ENCODE measurements at places on chromosomes 1 and 21.

DNA sequence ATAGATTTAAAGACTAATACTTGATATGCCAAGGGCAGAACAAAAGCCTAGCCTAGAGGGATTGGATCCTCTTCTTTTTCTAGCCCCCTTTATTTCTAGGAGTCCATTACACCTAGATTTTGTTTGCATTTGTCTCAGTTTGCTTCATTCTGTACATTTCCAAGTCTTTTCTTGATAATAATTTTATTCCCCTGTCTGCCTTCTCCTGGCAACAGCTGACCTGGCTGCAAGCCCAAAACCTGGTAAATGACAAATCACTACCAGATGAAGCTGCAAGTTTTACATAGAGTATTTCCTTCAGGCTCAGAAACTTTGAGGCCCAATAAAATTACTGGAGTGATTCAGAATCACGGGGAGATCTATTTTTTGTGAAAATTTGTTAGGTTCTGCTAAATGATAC, 36.5 kb upstream of the LHX8 start:
- DNase-seq = no peak

- DNase-seq = no peak
These were observed 2.3 kb upstream of the CELA2A start for GRCh38 chr1:15454256-15454655.

DNA sequence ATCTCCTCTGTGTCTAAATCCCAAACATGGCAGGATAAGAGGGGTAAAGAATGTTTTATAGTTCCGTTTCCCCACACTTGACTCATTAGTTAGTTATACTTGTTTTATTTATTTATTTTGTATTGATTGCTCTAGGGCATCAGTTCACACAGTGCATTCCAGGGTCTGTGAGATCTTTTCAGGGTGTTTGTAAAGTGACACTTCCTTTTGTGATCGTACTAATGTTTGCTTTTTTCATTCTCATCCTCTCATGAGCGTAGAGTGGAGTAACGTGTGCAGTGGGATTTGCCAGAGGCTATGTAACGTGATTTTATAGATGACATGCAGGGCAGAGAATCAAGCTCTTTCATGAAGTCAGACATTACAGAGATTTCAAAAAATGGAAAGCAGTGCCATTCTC, 103.2 kb downstream of the SCCPDH start:
- DNase-seq = no peak

GRCh38 chr1:53107570-53108322, 34.7 kb downstream of the SLC1A7 start:
- DNase-seq = no peak

DNA sequence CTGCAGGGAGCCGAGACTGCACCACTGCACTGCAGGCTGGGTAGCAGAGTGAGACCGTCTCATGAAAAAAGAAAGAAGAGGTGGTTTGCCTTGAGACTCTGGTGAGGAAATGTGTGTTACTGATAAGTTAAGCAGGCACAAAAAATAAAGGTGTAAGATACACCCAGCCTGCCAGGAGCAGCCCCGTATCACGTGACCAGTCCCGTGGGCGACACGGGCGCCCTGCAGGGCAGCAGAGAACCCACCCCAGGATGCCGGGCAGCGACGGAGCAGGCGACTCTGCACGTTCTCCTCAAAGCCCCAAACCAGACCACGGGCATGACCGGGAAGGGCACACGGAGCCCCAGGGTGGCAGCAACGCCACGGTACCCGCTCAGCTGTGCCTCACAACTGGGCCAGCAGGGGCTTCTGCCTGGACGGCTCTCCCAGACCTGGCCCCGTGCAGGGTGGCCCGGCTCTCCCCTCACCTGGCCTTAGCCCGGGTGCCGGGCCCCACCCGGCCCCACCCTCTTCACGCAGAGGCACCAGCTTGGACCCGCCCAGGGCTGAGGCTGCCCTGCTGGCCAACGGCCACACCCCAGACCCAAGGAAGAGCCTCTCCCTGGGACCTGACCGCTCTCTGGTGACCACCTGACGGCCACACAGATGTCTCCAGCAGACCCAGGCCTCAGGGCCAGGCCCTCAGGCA, 8.1 kb upstream of the TNFRSF4 start:
- no peak for DNase-seq

- no peak for DNase-seq
These were observed 17.6 kb upstream of the MAPKAPK2 start for GRCh38 chr1:206666954-206667665.

- no peak for DNase-seq
These were observed 33.8 kb downstream of the THAP3 start for GRCh38 chr1:6658359-6659060.

- DNase-seq = peak; percentile 76
These were observed 10.0 kb downstream of the SCNN1D start for GRCh38 chr1:1290238-1290731.

- no peak for DNase-seq
These were observed 188.4 kb downstream of the BACH1 start for GRCh38 chr21:29487154-29487553.

GRCh38 chr1:109539676-109540075, at the start of gene GPR61:
TSS of gene GPR61 (plus strand) at chr1:109539872. CDS start at chr1:109543023, 3,151 bp downstream.
- DNase-seq = no peak

DNA sequence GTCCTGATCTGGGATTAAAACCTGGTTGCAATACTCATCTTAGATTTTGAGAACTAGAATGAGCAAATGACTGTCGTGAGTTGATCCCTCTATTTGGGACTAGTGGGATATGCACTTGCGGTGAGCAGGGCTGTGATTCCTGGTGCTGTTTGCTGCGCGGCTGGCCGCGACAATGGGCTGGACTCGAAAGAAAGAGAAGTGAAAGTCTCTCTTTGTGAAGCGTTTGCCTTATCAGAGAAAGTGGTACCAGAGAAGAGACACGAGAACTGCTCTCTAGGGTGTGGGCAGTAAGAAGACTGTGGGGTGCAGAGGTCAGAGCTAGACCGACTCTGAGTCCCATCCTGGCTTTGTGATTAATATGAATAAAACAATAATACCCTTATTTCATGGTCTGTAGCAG, 8.6 kb downstream of the ST6GALNAC3 start:
- DNase-seq = no peak

- DNase-seq = no peak
These were observed 22.1 kb upstream of the POU2F1 start for GRCh38 chr1:167198518-167199133.

- DNase-seq = no peak
These were observed 68.3 kb upstream of the KIF26B start for GRCh38 chr1:245086389-245086969.

DNA sequence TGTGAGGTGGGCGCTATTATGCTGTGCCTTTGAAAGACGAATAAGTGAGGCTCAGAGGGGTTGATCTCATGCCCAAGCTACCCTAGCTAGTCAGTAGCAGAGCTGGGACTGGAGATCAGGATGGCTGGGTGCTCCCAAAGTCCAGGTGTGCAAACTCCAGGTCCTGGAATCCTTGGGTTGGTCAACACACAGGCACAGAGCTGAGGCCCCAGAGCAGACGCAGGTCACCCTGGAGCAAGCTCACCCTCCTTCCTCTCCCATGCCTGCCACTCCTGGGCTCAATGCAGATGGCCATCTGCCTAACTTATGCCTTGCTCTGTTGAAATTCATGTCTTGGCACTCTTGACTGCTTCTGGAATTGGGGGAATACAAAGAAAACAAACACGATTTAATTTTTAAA, 587.2 kb downstream of the PTPRU start:
- DNase-seq = no peak

DNA sequence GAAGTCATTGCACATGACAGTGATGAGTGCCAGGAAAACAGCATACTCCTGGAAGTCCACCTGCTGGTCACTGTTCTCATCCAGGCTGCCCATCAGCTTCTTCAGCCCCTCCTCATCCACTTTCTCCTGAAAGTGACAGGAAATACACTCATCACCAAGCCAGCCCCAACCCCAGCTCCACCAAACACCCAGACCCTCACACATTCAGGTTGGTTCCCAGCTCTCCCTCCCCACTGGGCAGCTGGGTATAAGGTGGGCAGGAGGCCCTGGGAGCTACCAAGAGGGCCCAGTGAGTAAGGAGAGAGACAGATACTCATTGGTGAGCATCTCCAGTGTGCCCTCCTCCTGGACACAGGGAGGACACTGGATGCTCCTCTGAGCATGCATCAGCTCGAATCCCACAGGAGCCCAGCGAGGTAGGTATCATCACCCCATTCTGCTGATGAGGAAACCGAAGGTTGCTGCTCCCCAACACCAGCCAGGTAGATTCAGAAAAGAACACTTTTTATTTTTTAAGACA, 4.1 kb downstream of the S100A2 start:
- no peak for DNase-seq

DNA sequence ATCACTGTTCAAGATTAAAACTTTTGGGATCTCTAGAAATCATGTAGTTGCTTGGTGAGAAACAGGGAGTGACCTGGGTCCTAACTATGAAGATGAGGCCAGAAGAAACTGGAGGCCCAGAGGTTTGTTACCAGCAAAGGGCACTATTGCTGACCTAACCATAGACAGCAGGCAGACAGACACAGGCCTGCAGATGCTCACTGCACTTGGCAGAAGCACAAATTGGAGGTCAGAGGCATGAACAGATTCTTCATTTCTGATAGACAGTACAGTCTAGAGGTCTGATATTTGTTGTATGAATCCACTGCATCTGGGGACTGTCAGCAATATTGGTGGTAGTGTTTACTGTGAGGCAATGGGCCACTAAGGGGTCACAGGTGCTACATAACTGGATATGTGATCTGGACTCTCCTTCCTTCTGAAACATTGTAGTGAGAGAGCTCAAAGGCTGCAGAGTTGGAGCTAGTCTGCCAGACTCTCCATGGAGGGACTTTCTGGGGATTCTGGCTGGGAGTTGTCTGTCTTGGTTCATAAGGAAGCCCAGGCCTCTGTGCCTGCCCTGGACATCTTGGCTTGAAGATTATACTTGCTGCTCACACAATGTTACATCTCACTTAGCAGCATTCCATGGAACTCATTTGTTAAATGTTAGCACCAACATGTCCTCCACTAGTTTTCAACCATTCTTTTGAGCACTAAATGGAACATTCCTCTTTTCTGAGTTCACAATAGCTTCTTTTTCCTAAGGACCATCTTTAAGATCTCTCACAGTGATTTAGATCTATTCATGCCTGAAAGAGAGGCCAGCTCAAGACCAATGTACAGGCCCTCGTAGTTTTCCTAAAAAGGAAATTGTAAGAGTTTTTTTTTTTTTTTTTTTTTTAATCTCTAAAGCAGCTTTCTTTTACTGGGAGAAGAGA, 26.9 kb upstream of the CCN1 start:
- no peak for DNase-seq

DNA sequence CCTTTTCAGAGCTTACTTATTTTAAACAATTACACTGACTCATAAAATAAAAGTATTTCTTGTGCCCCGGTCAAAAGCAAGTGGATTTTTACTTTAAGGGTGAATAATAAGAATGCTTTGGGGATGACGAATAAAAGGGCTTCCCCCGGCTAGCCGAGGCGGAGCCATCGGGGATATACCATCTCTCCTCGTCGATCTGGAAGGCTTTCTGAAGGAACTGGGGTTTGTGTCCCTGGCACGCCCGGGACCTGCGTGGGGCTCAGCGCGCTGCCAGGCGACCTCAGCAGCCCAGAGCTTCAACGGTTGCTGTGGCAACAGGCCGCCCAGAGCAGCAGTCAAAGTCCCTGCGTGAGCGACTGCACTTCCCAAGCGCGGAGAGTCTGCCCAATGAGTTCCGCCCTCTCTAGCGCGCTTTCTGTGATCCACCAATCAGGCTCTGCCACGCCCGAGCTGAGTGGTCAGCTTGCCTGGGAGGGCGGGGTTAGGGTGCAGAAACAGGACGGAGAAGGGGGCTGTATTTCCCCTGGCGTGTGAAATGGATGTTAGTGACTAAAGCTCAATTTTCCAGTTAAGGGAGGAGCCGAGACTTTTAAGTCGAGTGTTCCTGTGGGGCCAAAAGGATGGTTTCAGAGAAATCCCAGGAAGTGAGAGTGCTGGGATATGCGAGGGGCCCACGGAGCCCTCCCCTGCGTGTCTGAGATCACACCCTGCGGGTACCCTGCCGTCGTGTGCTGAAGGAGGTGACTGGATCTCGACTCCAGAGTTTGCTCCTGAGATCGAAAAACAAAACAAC, 33.0 kb upstream of the MGST3 start:
- DNase-seq = peak; percentile 93

- peak; percentile 40 for DNase-seq
These were observed 57.9 kb upstream of the S1PR1 start for GRCh38 chr1:101178688-101179491.

DNA sequence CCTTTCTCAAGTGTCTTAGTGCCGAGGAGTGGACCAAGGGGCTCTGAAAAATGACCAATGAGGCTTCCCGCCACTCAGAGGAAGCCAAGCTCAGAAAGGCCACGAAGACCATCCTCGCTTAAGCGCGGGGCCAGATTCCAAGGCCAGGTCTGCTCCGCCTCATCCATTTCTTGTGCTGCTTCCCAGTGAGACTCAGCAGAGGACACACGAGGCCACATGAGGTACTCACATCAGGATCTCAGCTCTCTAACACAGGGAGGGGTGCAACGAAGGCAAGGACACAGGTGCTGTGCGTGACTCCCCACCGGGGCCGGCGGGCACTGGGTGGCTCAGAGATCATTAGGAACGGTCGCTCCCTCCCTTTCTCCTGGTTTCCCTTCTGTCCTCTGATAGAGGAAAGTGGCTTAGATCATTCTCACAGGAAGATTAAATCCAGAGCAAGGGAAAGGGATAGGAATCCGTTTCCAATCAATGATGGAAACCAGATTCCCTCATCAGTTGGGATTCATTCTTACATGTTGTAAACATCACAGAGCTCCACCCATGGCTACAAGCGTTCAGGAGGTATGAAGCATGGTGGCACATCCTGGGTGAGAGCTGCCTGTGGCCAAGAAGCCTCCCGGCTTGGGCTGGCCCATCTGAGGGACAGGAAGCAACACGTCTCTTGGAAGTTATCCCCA, 46.7 kb downstream of the CAPZB start:
- no peak for DNase-seq

DNA sequence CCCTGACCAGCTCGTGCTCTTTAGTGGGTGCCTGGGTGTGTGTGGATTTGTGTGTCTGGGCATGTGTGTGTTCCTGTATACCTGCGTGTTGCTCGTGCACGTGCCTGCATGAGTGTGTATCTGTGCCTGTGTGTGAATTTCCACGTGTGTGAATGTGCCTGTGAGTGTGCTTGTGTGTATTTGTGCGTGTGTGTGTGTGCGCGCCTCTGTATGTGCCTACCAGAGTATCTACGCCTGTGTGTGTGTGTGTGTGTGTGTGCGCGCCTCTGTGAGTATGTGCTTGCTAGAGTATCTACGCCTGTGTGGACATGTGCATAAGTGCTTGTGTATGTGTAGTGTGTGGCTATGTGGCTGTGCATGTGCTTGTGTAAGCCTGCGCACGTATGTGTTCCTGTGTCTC, 691 bp upstream of the SELENBP1 start:
- no peak for DNase-seq

DNA sequence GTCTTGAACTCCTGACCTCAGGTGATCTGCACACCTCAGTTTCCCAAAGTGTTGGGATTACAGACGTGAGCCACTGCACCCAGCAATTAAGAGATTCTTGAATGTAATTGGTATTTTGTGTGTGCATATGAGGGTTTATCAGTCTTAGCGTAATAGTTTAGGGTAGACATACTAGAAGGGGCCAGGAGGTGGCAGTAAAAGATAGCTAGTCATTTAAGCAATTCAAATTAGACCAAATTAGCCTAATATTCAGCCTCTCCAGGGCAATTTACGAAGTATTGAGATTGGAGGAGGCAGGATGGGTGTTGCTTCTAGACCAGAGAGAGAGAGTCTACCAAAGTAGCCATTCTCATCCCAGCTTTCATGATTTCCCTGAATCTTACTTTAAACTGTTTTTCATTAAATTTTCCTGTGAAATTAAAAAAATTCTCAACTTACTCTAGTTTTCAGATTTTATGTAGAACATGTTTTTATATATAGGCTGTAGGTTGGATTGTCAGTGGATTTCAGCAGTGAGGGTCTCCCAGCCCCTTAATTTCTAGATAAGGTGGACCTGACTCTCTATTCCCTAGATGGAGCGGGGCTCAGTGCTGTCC, 119.7 kb downstream of the HHAT start:
- peak; percentile 41 for DNase-seq
